ENCODE measurements at places on chromosomes 16 and 17. TPM values are rescaled to one million over a fixed set of nuclear protein-coding genes. Genes with fewer than 3 reads are reported as not detected.

MT4 gene
- total RNA-seq, result not detected

CCL13 gene
- total RNA-seq, result not detected

SEC14L5 gene
- total RNA-seq, result under 0.01 TPM

PDILT gene
- total RNA-seq, result not detected

SYNGR3 gene
- total RNA-seq, result 3.5 TPM

MBTPS1 gene
- total RNA-seq, result 109 TPM

SDR42E2 gene
- total RNA-seq, result not detected

SPHK1 gene
- total RNA-seq, result 90.7 TPM

CD68 gene
- total RNA-seq, result 3.3 TPM

NGFR gene
- not detected for total RNA-seq

PIK3R5 gene
- total RNA-seq, result not detected

FBXW10B gene
- total RNA-seq, result 2.2 TPM

RTN4RL1 gene
- total RNA-seq, result under 0.01 TPM

Data from placental epithelial cell (primary cell).